ENCODE measurements at places on chromosomes 12 and 14.

DNA sequence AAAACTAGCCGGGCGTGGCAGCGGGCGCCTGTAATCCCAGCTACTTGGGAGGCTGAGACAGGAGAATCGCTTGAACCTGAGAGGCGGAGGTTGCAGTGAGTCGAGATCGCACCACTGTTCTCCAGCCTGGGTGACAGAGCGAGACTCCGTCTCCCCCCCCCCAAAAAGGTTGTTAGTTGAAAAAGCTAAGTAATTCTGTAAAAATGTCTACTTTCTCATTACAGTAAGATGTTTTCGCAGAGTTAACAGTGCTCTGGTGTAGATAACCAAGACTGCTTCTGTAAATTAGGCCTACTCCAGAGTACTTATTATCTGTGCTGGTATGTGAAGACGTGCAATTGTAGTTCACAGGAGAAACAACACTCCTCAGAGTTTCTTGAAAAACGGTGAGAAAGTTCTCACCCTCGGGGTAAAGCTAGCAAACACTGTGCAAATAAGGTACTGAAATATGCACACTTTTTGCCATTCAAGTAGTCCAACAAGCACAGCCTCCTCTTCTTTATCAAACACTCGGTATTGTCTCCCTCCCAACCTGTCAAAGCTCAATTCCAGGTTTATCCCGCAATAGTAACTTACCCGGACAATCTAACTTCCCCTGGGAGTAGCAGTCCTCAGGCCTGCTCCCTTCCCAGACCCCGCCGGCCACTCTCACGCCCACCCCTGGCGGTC lies 974 bp downstream of the BTBD7 start:
- no peak for DNase-seq

GRCh38 chr14:61860294-61860918 lies 98.2 kb downstream of the SNAPC1 start:
- peak; percentile 66 for DNase-seq

- DNase-seq, result no peak
These were observed 408.0 kb downstream of the ZFP36L1 start for GRCh38 chr14:68384881-68385280.

GRCh38 chr14:94058674-94059138 lies 22.3 kb downstream of the DDX24 start:
- DNase-seq, result no peak

DNA sequence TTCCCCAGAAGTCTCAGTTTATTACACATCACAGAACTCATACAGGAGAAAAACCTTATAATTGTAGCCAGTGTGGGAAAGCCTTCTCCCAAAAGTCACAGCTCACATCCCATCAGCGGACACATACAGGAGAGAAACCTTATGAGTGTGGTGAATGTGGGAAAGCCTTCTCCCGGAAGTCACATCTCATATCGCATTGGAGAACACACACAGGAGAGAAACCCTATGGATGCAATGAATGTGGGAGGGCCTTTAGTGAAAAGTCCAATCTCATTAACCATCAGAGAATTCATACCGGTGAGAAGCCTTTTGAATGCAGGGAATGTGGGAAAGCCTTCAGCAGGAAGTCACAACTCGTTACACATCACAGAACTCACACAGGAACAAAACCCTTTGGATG lies 20.1 kb downstream of the ZNF84 start:
- no peak for DNase-seq

DNA sequence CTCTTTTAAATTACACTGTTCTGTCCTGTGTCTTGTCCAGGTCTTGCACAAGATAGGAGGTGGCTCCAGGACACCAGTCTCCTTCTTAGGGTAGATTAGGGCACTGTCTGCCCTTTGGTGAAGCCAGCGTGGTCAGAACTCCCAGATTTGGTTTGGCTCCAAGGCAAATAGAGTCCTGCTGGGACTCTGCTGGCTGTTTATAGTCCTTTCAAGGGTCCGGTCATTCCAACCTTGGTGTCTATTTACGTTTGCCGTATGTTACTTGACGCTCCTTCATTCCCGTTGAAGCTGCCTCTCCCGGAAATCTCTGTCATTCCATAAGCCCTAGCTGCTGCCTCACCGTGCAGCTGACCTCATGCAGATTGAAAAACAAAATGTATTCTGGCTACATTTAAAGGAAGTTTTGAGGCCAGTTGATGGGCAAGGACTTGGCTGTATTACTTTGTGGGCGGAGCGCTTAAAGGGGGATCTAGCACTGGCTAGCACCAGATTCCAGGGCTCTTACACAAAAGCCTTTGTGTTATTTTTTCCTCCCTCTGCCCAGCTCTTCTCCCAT lies 180.6 kb downstream of the AKAP6 start:
- DNase-seq, result no peak

DNA sequence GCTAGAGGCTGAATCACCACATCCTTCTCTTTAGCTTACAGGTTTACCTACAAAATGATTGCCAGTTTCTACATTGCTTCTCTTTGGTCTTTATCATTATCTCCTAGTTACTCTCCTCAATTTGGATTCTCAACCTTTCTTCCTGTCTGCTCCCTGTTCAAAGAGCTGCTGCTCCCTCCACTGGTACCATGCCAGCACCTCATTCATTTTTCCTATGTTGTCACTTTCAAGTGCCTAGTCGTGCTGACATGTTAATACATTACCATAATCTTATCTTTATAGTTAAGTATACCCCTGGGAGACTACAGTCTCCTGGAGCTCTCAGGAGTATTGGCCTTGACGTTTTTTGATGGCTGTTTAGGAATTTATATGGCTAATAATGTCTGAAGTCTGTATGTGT lies 14.2 kb downstream of the FRS2 start:
- DNase-seq, result no peak

- DNase-seq, result no peak
These were observed 59.1 kb upstream of the SLC6A13 start for GRCh38 chr12:321606-322326.

DNA sequence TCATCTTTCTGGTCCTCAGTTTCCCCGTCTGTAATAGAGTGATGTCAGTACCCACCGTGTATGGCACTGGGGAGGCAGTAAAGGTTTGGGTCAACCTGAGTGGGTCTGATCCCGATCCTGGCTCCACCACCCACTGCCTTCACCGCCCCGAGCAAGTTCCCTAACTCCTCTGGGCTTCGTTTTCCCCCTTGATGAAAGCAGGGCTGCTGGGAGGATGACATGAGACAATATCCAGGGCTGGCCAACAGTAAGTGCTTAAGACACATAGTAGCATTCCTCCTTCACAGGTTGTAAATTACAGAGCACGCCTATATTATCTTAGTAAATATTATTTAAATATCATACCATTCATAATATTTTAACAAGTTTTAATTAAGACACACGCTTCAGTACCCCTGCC lies 595 bp downstream of the PLEK2 start:
- DNase-seq, result no peak

GRCh38 chr14:90599748-90600507 lies 203.1 kb downstream of the CALM1 start:
- no peak for DNase-seq

- DNase-seq, result no peak
These were observed 18.5 kb upstream of the TBPL2 start for GRCh38 chr14:55458800-55459515.

- DNase-seq, result no peak
These were observed 51.2 kb downstream of the TSPAN11 start for GRCh38 chr12:30977537-30978349.

GRCh38 chr12:96889273-96889933 lies 17.7 kb upstream of the NEDD1 start:
- DNase-seq, result no peak

GRCh38 chr14:62687818-62688217 lies 357.4 kb downstream of the KCNH5 start:
- no peak for DNase-seq

- no peak for DNase-seq
These were observed 5.1 kb downstream of the AHNAK2 start for GRCh38 chr14:104973135-104973384.

GRCh38 chr12:3135522-3136461 lies 58.6 kb downstream of the TSPAN9 start:
- peak; percentile 46 for DNase-seq

- no peak for DNase-seq
These were observed 134.0 kb downstream of the GPR135 start for GRCh38 chr14:59331217-59331616.

DNA sequence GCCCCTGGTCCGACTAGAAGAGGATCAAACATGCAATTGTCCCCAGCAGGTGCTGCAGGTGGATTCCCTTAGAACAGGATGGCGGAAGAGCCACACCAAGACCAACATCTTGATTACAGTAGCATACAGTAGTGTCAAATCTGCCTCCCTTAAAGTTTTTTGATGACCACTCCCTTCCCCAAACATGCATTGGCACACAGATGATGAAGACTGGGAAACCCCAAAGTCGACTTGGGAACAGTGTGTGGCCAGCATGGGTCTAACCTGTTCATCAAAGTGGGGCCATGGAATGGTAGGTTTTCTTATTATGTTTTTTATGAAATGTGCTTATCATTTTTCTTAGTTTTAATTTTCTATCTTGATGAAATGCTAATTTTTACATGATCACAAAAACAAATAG lies 8.8 kb downstream of the PLXNC1 start:
- DNase-seq, result no peak

- no peak for DNase-seq
These were observed 147.6 kb downstream of the PHETA1 start for GRCh38 chr12:111221062-111222026.

DNA sequence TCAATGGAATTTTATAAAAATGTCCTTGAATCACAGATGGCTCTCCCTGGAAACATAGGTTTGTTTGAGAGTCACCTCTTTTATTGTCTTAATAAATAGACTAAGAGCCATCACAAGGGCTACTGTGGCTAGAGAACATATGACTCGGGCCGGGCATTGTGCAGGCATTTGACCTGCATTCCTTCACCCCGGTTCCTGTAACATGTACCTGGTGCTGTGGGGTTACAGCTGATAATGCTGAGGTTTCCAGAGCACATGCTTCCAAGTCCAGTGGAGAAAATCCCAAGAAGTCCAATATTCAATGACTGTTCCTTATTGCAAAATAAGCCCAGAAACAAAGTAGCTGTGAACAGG lies 1.0 kb upstream of the ACACB start:
- no peak for DNase-seq

DNA sequence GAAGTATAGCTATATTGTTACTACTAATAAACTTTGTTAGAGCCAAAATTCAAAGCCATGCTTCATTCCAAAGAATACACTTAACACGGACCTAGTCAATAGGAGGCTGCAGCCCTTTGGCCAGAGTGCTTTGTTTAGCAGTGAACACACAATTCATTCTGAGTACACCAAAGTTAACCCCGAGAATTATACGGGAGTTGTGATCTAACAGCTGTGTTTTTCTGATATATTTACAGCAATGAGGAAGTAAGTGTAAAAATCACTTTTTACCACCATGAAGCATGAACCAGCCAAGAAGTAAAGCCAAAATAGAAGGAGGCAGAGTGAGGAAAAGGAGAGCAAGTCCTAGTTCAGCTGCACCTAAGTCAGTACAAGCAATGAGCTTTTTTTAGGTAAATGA lies 156.8 kb upstream of the PDE3A start:
- no peak for DNase-seq

- DNase-seq, result no peak
These were observed 266.4 kb upstream of the SLC16A7 start for GRCh38 chr12:59329462-59329861.

GRCh38 chr12:96347130-96347699 lies 53.0 kb downstream of the CDK17 start:
- DNase-seq, result no peak

DNA sequence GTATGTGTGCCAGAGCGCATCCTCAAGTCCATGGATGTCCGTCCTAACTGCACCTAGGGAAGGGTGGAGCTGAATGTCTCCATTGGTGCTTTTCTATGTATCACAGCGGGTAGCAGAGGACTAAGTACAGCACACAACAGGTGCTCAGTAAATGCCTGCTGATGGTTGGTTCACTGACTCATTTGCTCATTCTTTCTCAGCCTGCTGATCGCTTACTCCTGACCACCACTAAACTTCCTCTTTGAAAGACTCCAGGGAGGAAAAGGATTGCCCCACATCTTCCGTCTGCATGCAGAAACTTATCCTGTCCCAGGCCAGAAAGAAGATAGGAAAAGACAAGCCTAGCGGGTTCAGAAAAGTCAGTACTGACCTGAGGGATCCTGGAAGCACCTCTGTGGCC lies 66.3 kb downstream of the B4GALNT3 start:
- no peak for DNase-seq

- DNase-seq, result no peak
These were observed 49.4 kb downstream of the LTBP2 start for GRCh38 chr14:74562515-74563232.

- DNase-seq, result no peak
These were observed 13.3 kb downstream of the ASCL1 start for GRCh38 chr12:102970780-102971179.

GRCh38 chr12:11688379-11688778 lies 38.9 kb downstream of the ETV6 start:
- no peak for DNase-seq

DNA sequence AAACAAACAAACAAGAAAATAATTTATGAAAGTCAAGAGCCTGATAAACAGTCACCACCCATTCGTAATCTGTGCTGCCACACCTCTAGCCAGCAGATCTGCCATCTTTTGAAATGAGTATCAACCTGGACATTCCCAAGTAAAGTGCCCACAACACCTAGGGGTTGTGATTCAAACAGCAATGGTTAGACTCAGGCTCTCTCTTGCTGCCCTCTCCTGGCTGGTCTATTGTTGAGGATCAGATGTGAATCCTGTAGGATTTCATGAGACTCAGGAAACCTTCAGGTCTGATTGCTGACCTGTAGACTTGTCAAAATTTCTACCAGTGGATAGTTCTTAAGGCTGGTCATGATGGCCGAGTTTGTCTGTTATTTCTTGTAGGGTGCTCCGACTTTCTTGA lies 26.8 kb downstream of the DGLUCY start:
- no peak for DNase-seq

DNA sequence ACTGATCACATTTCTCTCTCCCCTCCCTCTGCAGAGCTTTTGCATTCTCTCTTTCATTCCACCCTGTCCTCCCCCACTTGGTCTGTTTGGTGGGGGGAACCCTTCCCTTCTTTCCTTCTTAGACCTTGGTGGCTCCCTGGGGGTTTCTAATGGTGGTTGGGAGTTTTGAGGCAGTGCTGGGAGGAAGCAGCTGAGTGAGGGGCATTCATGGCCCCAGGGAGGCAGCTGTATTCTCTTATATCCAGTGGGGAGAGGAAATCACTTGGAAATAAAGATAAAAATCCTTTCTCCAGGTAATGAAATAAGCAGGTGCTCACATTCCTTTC lies 13.3 kb downstream of the NGDN start:
- DNase-seq, result no peak

GRCh38 chr14:96399405-96399804 lies 7.5 kb downstream of the AK7 start:
- no peak for DNase-seq

GRCh38 chr12:92218394-92219077 lies 72.9 kb upstream of the BTG1 start:
- peak; percentile 15 for DNase-seq

GRCh38 chr12:25186038-25186787 lies 8.7 kb downstream of the DNAI7 start:
- DNase-seq, result peak; percentile 15

- no peak for DNase-seq
These were observed 42.8 kb downstream of the AMN start for GRCh38 chr14:102965282-102965681.
